ENCODE measurements at places on chromosomes 7 and 10.

GRCh38 chr10:119250641-119251314 lies 43.4 kb downstream of the GRK5 start:
- no peak for DNase-seq

- DNase-seq = no peak
Observed at GRCh38 chr7:28986765-28987110, 28.6 kb upstream of the TRIL start.

DNA sequence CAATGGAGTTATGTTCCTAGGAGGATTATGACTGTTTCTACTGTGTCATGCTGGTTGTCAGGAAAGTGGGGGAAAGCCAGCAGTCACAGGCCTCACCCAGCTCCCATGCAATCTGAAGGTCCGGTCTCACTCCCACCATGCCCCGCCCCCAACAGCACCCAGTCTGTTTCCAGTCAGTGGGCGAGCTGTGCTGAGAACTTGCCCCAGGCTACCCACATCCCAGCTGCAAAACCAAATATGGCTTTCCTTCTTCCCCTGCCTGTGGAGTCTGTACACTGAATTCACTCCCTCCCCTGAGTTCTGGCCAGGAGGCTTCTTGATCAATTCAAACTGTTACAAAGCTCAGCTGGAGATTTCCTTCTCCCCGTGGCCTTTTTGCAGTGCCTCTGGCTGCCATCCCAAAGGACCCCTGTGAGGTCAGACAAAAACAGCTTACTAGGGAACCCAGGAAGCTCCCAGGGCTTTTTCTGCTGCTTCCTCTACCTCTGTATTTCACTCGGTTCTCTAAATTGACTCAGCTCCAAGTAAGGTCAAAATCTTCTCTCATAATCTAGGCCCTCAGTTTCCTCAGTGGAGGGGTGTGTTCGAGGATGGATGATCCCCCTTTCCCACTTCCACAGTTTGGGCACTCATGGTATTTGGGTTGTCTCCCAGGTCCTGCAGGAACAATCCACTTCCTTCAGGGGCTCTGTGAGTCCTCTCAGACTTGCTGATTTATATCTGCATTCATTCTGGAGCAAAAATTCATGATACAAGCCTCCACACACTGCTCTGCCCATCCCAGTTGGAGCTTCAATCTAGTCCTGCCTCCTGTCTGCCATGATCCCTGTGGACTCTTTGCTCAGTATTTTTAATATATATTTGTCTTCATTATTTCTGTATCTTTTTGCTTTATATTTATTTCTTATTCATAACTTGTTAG lies 205.5 kb downstream of the SEMA3D start:
- DNase-seq = no peak

GRCh38 chr7:138885383-138886147 lies 87.6 kb upstream of the ATP6V0A4 start:
- no peak for DNase-seq

DNA sequence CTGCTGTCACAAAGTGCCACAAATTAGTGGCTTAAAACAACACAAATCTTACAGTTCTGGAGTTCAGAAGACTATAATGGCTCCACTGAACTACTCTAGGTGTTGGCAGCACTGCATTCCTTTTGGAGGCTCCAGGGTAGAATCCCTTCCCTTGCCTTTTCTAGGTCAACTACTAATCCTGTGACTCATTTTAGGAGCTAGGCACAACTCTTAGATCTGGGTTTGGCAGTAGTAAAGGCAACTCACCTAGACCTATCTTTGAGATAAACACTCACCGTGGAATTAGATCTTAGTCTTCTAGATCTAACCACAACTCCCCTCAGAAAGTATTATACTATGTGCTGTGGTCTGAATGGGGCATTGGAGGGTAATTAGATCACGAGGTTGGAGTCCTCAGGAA lies 60.4 kb downstream of the ANKIB1 start:
- no peak for DNase-seq

DNA sequence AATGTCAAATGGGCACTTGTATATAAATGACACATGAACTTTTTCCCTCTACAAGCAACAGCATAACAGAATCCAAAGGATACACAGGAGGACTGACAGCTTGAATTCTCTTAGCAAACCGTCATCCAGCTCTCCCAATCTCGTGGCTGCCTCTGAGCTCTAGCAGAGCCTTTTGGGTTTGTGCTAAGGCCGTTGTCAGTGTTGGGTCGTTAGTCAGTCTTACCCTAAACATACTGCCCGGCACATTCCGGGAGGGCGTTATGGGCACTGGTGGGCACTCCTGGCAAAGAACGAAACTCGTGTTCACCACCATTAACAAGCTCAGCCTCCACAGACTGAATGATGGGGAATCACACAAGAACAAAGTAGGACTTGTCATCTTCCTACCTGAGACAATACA lies 19.6 kb upstream of the ENO4 start:
- DNase-seq = no peak

DNA sequence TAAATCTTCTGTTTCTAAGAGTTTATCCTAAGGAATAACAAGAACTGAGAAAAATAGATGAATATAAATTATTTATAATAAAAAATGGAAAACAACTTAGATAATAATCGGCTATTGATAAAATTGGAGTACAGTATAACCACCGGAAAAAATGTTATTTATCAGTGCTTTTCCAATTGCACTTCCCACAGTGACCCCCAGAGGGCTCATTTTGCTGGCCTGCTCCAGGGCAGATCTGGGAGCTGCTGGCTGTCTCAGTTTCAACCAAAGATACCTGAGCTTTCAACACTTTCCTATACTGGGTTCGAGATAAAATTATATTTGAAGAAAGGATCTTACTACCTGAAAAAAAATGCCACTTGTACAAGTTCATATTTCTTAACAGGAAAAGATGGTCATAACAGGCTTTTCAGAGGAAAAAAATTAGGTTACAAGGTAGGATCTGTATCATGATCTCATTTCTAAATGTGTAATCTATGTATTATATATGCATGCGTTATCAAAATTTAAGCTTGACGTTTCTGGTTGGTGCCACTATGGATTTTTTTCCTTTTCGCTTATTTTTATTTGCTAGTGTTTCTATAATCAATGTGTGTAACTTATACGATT lies 165.7 kb downstream of the NPSR1 start:
- no peak for DNase-seq

DNA sequence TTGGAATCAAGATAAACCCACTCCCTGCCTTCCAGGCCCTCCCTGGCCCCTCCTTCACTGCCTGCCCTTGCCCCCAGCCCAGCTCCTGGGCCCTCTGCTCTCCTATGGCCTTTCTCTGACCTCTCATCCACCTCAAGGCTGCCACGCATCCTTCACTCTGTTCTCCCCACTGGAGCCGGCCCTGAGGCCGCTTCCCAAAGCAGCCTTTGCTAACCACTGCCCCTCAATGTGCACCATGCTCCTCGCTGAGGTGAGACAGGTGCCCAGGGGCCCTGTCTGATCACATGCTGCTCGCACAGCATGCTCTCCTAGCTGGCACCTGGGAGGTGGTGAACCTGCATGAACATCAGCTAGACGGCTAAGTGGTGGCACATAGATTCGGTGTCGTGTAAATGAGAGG lies 138.5 kb upstream of the RET start:
- no peak for DNase-seq

- no peak for DNase-seq
Observed at GRCh38 chr7:158274996-158275395, 312.6 kb downstream of the PTPRN2 start.

- no peak for DNase-seq
Observed at GRCh38 chr7:11726001-11726793, 105.8 kb downstream of the THSD7A start.

- no peak for DNase-seq
Observed at GRCh38 chr10:17146892-17147291, 17.3 kb upstream of the CUBN start.

GRCh38 chr10:75008952-75009351 lies 102.5 kb upstream of the SAMD8 start:
- DNase-seq = no peak

DNA sequence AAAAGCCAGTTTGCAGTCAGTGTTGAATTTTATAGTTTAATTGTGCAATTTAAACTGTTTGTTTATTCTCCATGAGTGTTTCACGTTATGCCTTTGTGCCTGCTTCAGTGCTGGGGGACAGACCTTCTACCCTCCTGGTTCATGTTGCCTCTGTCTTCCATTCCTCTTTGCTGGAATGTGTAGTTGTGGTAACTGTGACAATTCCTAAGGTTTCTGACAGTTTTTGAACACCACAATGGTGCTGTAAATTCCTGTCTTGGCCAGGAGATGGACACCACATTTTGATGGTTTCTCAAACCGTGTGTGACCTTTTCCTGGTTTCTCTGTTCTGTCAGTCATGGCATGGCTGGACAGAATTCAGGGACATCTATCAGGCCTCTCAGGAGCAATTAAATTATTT lies 201.7 kb downstream of the BICC1 start:
- no peak for DNase-seq
